ENCODE measurements at places on chromosomes 16 and 17.
A peak's percentile ranks its signal among the peaks of the same experiment; 100 is the strongest.

- no peak for DNase-seq
Observed at GRCh38 chr16:8742068-8742467, 55.4 kb downstream of the TMEM186 start.

DNA sequence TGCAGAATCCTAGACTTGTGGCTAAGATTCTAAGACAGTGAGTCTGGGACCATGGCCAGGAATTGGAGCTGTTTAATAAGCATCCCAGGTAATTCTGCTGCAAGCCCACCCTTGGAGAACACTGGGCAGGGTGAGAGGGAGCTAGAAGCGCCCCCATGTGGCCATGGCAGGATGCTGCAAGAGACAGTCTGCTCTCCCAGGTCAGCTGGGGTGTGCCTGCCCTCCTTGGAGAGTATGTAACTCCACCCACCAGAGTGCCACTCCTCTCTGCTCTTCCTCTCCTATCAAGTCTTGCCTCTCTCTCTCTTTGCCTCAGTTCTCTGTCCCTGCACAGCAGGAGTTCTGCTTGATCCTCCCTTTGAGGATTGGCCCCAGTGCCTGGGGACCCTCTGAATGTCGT is 14.9 kb downstream of the RCVRN start:
- no peak for DNase-seq

DNA sequence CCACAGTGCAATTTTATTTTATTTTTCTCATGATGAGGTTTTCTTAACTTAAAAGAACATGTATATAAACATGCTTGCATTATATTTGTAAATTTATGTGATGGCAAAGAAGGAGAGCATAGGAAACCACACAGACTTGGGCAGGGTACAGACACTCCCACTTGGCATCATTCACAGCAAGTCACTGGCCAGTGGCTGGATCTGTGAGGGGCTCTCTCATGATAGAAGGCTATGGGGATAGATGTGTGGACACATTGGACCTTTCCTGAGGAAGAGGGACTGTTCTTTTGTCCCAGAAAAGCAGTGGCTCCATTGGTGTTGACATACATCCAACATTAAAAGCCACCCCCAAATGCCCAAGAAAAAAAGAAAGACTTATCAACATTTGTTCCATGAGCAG is 12.3 kb upstream of the EFCAB13 start:
- no peak for DNase-seq

DNA sequence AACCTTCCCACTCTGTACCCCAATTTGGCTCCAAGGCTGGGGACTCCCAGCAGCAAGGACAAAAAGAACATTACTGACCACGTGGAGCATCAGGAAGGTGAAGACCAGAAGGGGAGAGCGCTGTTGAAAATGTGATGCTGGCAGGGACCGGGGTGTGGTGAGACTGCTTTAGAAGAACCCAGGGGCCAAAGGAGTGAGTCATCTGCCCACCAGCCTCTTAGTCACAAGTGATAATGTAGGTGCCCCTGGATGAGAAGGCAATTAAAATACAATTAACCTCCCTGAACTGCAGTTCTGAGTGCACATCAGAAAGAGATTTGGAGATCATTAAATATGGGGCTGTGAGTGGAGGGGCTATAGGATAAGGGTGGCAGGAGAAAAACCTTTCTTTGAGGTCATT is 366.6 kb upstream of the CCL2 start:
- DNase-seq = no peak

DNA sequence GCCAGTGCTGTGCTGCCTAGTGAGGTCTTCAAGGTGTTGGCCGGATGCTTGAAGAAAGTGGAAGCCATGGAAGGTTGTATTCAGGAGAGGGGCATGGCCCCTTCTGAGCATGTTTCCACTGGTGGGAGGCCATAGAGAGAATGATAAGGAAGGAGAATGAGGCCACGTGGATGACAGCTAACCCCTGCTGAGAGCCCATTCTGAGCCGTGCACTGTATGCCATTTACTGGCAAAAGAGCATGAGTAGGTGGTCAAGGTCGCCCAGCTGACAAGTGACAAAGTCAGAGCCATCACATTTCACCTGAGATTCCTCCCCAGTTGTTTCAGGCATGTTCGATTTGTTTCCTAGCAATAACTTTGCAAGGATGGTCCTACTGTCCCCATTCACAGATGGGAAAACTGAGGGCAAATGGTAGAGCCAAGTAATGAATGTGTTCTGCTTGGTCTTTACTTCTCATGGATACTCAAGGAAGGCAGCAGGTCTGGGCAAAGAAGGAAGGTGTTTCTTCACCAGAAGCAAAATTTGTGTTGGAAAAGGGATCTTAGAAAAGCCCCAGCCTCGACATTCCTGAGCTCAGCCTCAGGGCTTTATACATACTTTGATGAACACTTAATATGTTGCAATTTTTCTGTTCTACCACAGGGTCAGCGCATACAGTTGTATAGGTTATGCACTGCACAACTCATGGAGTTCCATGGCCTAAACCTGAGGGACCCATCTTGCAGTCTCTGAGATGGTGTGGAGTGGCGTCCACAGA is 10.5 kb upstream of the NKD1 start:
- no peak for DNase-seq

DNA sequence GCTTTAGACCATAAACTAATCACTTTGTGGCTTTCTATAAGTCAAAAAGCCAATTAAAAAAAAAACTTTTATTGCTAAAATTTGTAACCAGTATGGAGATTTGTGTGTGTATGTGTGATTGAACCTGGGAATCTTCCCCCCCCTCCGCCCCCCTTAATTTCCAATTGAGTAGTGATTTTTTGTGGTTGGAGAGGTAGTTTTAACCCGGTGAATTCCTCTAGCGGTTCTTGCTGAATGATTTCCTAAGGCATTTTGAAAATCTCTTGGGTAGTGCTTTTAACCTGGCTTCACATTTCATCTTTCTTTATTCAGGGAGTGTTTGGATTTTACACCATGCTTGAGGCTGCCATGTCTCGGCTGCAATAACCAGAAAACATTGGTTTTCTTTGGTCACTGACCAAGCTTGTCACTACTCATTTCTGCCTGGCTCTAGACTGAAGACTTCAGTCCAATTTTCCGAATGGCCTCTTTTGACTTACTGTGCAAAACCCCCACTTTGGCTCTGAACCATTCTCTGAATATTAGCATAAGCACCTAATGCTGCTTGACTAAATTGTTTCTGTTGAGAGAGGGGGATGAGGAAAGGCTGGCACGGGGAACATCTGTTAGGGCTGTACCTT is 35.6 kb downstream of the PRKCA start:
- no peak for DNase-seq

GRCh38 chr17:72488555-72489271 is 367.9 kb downstream of the SOX9 start:
- DNase-seq = no peak

DNA sequence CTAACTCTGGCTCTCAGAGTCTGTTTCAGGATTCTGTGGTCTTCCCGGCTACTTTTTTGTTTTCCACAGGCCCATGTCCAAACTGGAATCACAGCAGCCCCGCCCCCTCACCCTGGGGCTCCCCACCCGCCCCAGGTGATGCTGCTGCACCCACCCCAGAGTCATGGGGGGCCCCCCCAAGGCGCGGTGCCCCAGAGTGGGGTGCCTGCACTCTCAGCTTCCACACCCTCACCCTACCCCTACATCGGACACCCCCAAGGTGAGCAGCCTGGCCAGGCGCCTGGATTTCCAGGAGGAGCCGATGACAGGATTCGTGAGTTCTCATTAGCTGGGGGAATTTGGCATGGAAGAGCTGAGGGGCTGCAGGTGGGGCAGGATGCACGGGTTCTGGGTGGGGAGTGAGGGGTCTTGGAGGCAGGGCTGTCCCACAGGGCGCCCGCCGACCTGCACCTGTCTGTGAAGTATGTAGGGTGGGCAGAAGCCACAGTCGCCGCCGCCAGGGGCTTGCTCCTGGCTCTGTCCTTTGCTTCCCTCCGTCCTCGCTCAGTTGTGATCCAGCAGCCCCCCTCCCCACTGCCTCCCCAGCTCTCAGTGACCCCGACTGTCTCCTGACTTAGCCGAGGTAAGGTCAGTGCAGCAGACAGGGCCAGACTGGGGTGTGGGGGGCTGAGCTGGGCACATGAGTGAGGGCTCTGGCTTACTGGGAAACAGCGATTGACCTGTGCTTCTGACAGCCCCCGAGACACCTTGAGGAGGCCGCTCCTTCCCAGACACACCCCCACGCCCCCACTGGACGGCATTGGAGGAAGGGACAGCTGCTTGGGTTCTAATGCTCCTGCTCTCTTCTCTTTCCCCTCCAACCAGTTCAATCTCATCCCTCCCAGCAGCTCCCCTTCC is 10.0 kb downstream of the TUFM start:
- DNase-seq = no peak

DNA sequence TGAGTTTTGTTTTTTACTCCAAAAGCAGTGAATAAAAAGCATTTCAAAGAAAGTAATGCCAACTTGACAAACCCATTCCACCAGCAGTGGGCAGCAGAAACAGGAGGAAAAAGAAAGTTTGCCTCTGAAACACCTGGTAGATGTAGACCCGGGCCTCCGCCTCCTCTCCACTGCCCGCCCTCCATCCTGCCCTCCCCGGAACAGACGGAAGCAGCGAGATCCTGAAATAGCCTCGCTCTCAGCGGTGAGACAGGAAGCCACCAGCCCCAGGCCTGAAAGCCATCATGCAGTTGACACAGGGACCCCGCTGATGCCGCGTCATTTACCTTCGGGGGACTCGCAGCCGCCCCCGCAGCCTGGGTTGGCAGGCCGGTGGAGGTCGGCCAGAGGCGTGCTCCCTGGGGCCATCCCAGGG is 67.8 kb downstream of the C16orf78 start:
- DNase-seq = no peak

GRCh38 chr17:17926840-17927449 is 45.3 kb downstream of the TOM1L2 start:
- DNase-seq = no peak

- DNase-seq = no peak
Observed at GRCh38 chr17:39139161-39139511, 12.3 kb downstream of the PLXDC1 start.

- DNase-seq = peak; percentile 17
Observed at GRCh38 chr16:15607700-15608396, 35.1 kb downstream of the MARF1 start.

DNA sequence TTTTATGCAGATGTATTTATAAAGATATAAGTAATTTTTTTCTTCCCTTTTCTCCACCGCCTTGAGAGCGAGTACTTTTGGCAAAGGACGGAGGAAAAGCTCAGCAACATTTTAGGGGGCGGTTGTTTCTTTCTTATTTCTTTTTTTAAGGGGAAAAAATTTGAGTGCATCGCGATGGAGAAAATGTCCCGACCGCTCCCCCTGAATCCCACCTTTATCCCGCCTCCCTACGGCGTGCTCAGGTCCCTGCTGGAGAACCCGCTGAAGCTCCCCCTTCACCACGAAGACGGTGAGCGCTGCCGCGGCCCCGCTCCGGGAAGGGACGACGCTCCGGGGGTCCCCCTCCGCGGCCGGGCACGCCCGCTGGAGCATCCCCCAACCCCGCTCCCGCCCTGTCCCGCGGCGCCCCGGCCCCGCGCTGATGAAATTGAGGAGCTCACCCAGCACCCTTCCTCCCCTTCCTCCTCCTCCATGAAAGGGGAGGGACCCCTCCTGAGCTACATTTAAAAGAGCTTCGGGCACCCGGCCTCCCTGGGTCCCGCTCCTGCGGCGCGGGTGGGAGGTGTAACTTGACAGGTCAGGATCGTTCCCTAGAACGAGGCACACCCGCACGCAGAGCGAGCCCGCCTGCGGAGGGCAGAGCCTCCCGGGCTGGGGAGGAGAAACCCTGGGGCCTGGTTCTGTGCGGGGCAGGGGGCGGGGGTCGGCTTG is 706 bp downstream of the HLF start:
- DNase-seq = no peak

DNA sequence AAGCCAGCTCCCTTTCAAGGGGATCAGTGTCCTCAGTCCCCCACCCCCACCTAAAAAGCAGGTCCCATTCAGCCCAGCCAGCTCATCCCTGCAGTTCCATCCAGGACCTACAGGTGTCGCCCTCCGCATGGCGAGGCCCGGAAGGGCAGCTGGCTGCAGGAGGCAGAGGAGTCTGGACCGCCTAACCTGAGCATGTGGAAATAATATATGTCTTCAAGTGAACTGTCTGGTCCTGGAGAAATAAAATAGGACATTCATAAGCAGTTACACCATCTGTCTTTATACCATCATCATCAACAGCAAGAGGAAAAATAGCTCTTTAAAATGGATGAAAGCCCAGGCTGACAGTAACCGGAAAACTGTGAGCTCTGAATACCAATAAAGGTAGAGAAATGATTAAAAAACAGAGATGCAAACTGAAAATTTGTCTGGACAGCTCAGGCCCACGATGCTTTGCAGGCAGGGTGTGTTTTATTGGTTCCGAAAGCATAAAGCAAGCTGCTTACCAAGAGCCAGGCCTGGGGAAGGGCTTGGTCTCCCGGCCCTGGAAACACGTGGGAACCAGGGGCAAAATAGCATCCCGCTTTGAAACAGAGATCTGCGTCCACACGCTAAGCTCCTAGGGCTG is 215.2 kb downstream of the ZFHX3 start:
- peak; percentile 21 for DNase-seq

DNA sequence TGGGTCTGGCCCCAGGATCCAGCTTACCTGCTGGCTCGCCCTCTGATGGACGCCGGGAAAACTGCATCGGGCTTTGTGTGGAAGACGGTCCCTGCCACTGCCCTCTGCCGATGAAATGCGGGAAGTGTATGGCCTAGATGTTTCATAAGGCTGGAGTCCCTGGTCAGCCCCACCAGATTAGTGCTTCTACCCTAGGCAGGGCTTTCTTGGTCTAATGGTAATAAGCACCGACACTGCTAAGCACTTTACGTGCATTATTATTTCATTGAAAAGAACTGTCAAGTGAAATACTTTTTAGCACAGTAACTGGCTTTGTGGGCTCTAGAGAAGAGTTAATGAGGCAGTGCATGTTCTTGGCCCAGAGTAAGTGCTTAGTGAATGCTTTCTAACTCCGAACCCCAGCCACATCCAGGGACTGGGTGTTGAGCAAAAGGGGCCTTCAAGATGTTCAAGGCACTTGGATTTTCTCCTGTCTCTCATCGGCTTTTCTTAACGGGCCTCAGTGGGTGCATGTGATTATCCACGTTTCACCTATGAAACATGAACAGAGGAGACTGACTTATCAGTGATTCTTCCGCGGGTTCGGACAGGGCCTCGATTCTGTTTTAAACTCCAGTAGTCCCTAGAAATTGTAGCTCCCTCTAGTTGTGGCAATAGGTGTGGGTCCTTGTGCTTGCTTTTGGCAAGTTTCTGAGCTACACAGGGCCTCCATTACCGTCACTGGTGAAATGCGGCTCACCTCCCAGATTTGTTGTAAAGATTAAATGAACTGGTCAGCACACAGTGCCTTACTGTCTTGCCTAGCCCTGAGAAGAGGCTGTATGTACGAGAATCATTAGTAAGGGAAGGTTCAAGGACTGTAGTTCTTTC is 6.6 kb downstream of the TRAF4 start:
- peak; percentile 50 for DNase-seq

DNA sequence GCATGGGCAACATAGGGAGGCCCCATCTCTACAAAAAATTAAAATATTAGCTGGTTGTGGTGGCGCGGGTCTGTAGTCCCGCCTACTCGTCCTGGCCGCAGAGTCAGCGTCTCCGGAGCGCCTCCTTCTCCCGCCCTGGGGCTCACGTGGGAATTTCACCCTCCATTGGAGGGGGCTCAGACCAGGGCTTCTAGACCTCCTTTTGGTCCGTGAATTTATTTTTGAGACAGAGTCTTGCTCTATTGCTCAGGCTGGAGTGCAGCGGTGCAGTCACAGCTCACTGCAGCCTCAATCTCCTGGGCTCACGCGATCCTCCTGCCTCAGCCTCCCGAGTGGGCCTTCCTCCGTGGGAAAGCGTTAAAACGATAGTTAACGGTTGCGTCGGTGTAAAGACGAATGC is 394 bp upstream of the NME4 start:
- no peak for DNase-seq

GRCh38 chr17:1735834-1736347 is 6.8 kb upstream of the SERPINF2 start:
- DNase-seq = no peak

GRCh38 chr16:30032083-30032819 is 1.2 kb upstream of the TLCD3B start:
- DNase-seq = peak; percentile 33

All from substantia nigra (tissue), 51 donors.